ENCODE measurements at places on chromosomes 2 and 18.

GRCh38 chr18:64710105-64710861 is 561.4 kb upstream of the LINC00305 start:
- DNase-seq = no peak

DNA sequence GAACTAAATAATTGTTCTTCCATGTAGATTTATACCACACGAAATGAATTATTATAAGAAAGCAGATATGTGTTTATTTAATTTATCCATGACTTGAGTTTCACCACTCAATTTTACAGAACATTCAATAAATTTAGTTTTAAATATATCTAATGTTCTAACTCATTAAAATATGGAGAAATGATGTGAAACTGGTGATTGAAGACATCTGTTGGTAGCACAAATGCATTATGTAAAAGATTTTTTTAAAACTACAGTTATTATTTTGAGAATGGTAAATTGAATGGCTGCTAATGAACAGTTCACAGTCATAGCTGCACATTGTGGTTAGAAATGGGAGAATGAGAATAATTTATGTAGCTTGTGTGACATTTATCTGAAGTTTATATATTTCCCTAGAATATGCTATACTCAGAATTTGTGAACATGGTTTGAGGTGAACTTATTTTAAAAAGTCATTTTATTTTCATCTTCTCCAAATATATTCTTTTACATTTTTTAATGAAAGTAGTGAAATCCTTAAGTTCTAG is 203.5 kb downstream of the DPP4 start:
- no peak for DNase-seq

- no peak for DNase-seq
These were observed 81.5 kb upstream of the YWHAQ start for GRCh38 chr2:9712263-9712662.

DNA sequence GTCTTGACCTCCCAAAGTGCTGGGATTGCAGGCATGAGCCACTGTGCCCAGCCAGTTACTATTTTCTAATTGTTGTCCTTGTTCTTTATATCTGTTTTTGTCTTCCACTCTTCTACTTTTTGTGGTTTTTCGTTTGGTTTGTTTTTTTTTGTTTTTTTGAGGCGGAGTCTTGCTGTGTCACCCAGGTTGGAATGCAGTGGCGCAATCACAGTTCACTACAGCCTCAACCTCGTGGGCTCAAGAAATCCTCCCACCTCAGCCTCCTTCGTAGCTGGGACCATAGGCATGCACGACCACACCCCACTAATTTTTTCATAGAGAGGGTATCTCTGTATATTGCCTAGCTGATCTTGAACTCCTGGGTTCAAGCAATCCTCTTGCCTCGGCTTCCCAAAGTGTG is 100.7 kb downstream of the EHBP1 start:
- DNase-seq = no peak

GRCh38 chr2:111537078-111537655 is 346.8 kb downstream of the ANAPC1 start:
- no peak for DNase-seq

- no peak for DNase-seq
These were observed 30.8 kb downstream of the C18orf54 start for GRCh38 chr18:54388203-54389142.

All from omental fat pad (tissue), 4 donors.